D721Med (cell line): ENCODE measurements at places on chromosomes 4 and X.

- DNase-seq = no peak
These were observed 40.7 kb downstream of the MTTP start for GRCh38 chr4:99615170-99615820.

DNA sequence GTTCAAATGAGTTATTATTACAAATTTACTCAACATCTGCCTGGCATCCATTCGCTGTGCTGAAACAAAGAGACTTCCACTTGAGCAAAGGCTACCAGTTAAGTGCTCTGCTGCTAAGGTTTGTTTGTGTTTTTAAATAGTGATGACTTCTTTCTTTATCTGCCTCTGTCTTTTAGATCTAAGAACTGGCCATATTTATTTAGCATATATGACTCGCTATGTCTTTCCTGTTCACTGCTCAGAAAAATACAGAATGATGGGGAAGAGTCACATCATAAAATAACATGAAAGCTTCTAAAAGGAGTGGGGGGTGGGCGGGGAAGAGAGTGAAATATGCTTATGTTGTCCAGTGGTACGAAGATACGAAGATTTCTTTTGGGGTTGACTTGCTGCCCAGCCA, 322.2 kb downstream of the GPAT3 start:
- DNase-seq = no peak

DNA sequence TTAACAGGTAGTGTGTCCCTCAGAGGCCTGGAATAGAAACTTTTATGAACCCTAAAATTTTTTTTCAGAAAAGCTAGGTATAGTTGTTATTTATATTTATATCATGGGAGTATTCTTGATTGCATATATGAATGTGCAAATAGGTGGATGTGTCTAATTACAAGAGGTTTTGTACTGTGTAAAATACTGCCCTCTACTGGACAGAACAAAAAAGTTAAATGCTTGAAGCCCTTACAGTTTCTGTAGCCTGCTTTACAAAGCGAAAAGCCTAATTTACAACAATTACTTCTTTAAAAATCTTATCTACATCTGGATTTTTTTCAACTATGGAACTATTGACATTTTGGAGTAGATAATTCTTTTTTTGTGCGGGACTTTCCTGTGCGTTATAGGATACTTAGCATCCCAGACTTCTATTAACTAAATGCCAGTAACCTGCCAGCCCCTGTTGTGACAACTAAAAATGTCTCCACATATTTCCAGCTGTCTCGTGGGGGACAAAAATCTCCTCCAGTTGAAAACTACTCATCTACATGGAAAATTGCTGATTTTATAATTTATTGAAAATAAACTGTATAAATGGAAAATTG, 35.1 kb downstream of the ENPEP start:
- DNase-seq = peak; percentile 17

DNA sequence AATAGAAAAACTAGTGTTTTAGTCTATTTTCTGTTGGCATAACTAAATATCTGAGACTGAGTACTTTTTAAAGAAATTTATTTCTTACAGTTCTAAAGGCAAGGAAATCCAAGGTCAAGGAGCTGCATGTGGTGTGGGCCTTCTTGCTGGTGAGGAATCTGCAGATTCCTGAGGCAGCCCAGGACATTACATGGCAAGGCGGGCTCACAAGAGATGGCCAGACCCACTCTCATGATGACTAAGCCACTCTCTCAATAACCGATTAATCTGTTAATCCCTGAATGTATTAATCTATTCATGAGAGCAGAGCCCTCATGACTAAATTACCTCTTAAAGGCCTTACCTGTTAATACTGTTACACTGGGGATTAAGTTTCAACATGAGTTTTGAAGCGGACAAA, 340.8 kb downstream of the GRXCR1 start:
- DNase-seq = peak; percentile 21

- no peak for DNase-seq
These were observed 95.7 kb upstream of the GRIA3 start for GRCh38 chrX:123088331-123088730.
